ENCODE measurements at places on chromosomes 7 and 10.

GRCh38 chr7:85708221-85708620 lies 521.4 kb upstream of the SEMA3D start:
- no peaks in the 10 kb centered on the region for H3K27me3 ChIP-seq
- H3K36me3 ChIP-seq, result no peaks in the 10 kb centered on the region
- no peaks in the 10 kb centered on the region for H3K4me1 ChIP-seq
- no peak for DNase-seq

GRCh38 chr10:13340626-13341376 lies 7.3 kb downstream of the SEPHS1 start:
- H3K36me3 ChIP-seq, result peaks cover 27% of the 10 kb centered on the region
- DNase-seq, result peak; percentile 12
- H3K4me3 ChIP-seq, result no peak overlapping the region
- H3K27ac ChIP-seq, result no peak overlapping the region

DNA sequence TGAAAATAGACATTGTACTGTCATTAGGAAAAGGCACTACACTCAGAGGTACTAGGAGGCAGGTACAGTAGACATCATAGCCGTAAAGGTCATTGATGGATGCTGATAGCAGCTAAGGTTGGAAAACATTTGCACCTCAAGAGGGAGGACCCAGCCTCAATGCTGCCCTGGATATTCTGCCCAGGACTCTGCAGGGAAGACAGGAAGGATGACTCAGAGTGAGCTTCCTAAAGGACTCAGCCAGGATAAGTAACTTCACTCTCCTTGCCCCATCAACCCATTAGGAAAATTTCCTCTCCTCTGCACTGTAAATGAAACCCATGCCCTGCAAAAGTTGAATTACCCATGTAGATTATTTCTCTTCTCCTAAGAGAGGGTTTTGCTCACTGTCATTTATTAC lies 617.9 kb upstream of the MKI67 start:
- DNase-seq, result no peak
- no peaks in the 10 kb centered on the region for H3K27me3 ChIP-seq
- no peak overlapping the region for H3K4me3 ChIP-seq

DNA sequence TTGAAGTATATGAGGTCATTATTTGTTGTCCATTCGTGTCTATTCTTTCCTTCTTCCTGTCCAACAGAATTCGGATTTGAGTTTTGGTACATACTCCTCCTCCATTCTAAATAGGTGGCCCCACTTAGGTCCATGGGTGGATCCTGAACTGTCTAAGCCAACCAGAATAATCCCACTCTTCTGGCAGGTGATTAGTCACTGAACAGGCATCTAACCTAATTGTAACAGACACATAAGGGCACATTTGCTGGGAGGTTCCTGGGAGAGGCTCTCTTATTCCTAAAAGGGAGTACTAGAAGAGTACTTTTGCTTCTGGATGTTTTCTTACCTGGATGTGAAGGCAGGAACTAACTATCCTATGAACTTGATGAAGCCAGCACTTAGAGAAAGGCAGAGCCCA lies 16.8 kb downstream of the LRRC72 start:
- H3K27ac ChIP-seq, result no peak overlapping the region
- no peak for DNase-seq
- no peaks in the 10 kb centered on the region for H3K27me3 ChIP-seq
- H3K4me1 ChIP-seq, result no peaks in the 10 kb centered on the region
- H3K36me3 ChIP-seq, result no peaks in the 10 kb centered on the region
- H3K4me3 ChIP-seq, result no peak overlapping the region

- no peak overlapping the region for H3K27ac ChIP-seq
- no peaks in the 10 kb centered on the region for H3K36me3 ChIP-seq
- H3K4me1 ChIP-seq, result no peaks in the 10 kb centered on the region
- H3K4me3 ChIP-seq, result no peak overlapping the region
These were observed 417.1 kb downstream of the DNAJB6 start for GRCh38 chr7:157753713-157754415.

DNA sequence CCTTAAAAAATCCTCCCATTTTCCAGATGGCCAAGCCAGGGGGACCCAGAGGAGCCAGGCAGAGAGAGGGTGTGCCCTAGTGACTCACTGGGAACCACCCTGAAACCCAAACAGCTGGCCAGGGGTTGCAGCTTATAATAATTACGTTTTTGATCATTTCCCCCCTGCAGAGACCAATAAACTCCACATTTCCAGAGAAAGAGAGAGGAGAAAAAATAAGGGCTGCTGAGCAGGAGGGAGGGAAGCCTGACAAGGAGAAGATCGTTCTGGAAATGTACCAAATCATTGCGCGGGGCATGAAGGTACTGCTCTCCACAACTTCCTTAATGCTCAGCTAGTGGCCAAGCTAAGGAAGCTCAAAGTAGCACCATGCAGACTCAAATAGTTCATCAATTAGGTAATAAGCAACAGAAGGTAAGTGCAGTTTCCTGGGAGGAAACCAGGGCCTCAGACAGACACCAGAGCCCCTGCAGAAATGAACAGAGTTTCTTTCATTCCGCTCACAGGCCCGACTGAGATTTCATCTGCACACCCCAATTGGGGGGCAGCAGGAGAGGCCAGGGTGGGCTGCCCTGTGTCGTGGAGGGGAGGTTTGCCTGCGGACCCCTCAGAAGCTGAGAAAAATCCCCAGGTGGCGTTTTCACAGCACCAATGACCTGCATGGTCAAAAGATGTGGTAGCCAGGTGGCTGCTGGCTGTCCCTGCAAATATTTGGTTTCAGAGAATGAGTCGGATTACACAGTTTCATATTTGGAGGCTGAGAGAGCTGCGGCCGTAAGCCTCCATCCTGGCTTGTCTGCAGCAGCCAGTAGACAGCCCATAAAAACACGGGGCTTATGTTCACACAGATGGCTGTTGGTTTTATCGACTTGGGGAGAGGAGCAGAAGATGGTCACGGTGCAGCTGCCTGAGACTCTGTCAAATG lies 153.2 kb upstream of the LYZL2 start:
- no peak for DNase-seq
- H3K27me3 ChIP-seq, result peaks cover 10% of the 10 kb centered on the region
- no peaks in the 10 kb centered on the region for H3K4me1 ChIP-seq
- H3K36me3 ChIP-seq, result no peaks in the 10 kb centered on the region

Measured in small intestine (tissue), 16 donors.